Glutamatergic neuron (in vitro differentiated cells): ENCODE measurements at places on chromosomes 2 and 18. TPM values are rescaled to one million over a fixed set of nuclear protein-coding genes. Genes with fewer than 3 reads are reported as not detected.
A peak's percentile ranks its signal among the peaks of the same experiment; 100 is the strongest.

- H3K4me3 ChIP-seq = no peak overlapping the region
- no peaks in the 10 kb centered on the region for H3K36me3 ChIP-seq
- H3K27me3 ChIP-seq = no peaks in the 10 kb centered on the region
- H3K27ac ChIP-seq = no peak overlapping the region
- no peaks in the 10 kb centered on the region for H3K4me1 ChIP-seq
Observed at GRCh38 chr2:145652036-145652435, 1132.1 kb upstream of the ZEB2 start.

GRCh38 chr2:27754138-27754588 lies 17.4 kb upstream of the MRPL33 start:
- peak overlapping the region; percentile 28 for H3K4me3 ChIP-seq
- H3K36me3 ChIP-seq = no peaks in the 10 kb centered on the region
- no peak overlapping the region for H3K27ac ChIP-seq
- DNase-seq = peak; percentile 93
- H3K4me1 ChIP-seq = no peaks in the 10 kb centered on the region
- H3K27me3 ChIP-seq = peaks cover 2% of the 10 kb centered on the region

GRCh38 chr2:37376421-37377186 lies 32.2 kb downstream of the QPCT start:
- no peaks in the 10 kb centered on the region for H3K27me3 ChIP-seq
- no peak overlapping the region for H3K4me3 ChIP-seq
- H3K36me3 ChIP-seq = no peaks in the 10 kb centered on the region
- H3K27ac ChIP-seq = no peak overlapping the region
- DNase-seq = no peak

DNA sequence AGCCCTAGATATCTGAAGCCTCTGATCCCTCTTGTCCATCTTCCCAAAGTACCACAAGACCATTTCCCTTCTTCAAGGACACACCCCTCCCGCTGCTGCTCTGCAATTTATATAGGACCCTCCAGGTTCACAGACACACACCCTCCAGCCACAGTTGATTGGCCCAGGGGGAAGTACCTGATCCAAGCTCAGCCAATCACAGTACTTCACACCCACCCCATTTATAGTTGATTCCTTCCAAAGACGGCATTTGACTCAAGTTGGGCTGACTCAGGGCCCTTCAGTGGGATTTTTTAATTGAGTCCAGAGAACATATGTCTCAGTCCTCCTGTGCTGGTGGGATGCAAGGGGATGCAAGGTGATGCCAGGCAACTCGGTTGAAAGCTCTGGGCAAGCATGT lies 59.2 kb downstream of the GYPC start:
- H3K4me3 ChIP-seq = no peak overlapping the region
- H3K27ac ChIP-seq = no peak overlapping the region
- H3K36me3 ChIP-seq = no peaks in the 10 kb centered on the region

DNA sequence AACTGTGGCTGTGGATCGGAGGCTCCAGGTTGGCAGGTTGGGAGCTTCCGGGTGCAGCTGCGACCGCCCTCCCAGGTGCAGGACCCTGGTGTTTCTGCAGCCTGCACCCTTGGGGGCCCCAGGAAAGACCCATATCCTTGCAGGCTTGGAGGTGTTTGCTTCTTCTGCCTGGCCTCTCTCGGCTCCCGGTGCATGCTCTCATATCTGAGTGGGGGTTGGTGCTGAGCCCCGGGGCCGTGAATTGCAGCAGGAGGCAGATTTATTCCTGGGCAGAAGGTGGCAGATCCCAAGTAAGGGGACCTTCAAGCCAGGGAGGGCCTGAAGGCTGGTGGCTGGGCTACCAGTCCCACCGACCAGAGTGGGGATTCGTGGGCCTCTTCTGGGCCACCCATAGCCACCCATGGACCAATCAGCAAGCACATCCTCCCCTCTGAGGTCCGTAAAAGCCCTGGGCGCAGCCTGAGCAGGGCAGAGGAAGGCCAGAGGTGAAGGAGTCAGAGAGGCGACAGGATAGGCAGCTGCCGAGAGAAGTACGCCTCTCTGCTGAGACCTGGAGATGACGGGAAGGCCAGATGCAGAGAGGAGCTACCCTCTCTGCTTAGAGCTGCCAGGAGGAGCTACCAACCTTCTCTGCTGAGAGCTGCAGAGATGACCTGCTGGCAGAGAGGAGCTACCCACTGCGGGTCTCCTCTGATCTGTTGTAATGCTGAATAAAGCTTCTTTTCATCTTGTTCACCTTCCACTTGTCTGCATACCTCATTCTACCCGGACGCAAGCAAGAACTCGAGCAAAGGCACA lies 1279.0 kb upstream of the LRRTM1 start:
- H3K4me3 ChIP-seq = no peak overlapping the region
- H3K4me1 ChIP-seq = peaks cover 8% of the 10 kb centered on the region
- H3K27me3 ChIP-seq = no peaks in the 10 kb centered on the region
- H3K36me3 ChIP-seq = no peaks in the 10 kb centered on the region
- no peak overlapping the region for H3K27ac ChIP-seq

GRCh38 chr2:70702711-70703395 lies 65.1 kb downstream of the ADD2 start:
- no peak overlapping the region for H3K4me3 ChIP-seq
- H3K27ac ChIP-seq = peak overlapping the region; percentile 1
- DNase-seq = no peak
- peaks cover 39% of the 10 kb centered on the region for H3K4me1 ChIP-seq
- peaks cover 7% of the 10 kb centered on the region for H3K27me3 ChIP-seq

DNA sequence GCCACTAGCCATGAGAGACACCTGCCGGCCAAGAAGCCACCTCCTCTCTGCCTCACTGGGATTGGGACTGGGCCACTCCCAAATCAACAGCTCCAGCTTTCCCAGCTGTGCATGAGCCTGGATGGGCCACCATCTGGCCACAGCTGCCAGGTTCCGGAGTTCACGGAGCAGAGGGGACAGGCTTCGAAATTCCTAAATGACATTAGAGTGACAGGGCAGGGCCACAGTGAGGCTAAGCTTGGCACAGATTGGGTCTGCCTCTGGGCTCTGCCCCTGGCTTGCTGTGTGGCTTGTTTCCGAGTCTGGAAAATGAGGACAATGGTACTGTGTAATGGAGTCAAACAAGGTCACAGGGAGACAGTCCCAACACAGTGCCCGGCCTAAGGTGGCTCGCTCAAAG lies 6.5 kb downstream of the DIPK1C start:
- DNase-seq = no peak
- H3K27me3 ChIP-seq = peaks cover 5% of the 10 kb centered on the region
- H3K27ac ChIP-seq = no peak overlapping the region
- no peaks in the 10 kb centered on the region for H3K36me3 ChIP-seq
- H3K4me1 ChIP-seq = no peaks in the 10 kb centered on the region
- H3K4me3 ChIP-seq = no peak overlapping the region

- H3K4me1 ChIP-seq = no peaks in the 10 kb centered on the region
- DNase-seq = no peak
- H3K27me3 ChIP-seq = no peaks in the 10 kb centered on the region
- no peaks in the 10 kb centered on the region for H3K36me3 ChIP-seq
Observed at GRCh38 chr2:68345129-68345875, 19.8 kb upstream of the PLEK start.

- H3K4me1 ChIP-seq = no peaks in the 10 kb centered on the region
- no peak for DNase-seq
- H3K27me3 ChIP-seq = no peaks in the 10 kb centered on the region
- H3K36me3 ChIP-seq = no peaks in the 10 kb centered on the region
- H3K4me3 ChIP-seq = no peak overlapping the region
Observed at GRCh38 chr2:149213764-149214493, 116.5 kb upstream of the LYPD6 start.

DNA sequence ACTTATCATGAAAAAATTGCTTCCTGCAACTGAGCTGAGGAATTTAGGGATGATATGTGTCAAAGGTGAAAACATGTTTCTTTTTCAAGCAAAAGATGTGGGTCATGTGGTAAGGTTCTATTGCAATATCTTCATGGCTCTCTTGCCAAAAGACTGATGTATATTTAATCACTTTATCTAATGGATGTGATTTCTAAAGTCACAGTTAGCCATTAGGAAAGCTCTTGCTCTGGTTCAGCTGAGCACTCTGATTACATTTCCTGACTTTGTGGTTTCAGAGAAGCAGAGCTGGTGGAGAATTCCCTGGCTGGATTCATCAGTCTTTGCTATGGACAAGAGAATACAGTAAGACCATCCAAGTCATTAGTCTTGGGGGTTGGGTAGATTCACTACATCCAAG lies 24.4 kb downstream of the SCN9A start:
- H3K27ac ChIP-seq = no peak overlapping the region
- H3K4me3 ChIP-seq = no peak overlapping the region

DNA sequence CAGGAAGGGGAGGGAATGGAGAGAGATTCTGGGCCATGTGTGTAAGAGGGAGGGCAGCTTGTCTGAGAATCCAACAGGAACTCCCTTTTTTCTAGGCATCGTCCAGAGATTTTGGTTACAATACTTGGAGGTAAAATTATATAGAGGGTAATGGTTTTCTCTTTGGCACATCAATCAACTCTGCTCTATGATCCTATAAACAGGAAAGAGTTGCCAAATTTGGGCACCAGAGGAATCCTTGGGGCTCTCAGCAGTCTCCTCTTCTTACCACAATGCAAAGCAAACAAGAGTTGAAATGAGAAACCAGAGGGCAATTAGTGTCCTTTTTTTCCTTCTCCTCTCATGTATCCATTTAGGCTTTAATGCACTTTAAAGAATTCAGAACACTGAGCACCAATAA lies 243.4 kb downstream of the SLC8A1 start:
- peaks cover 3% of the 10 kb centered on the region for H3K27me3 ChIP-seq
- H3K36me3 ChIP-seq = no peaks in the 10 kb centered on the region
- peaks cover 7% of the 10 kb centered on the region for H3K4me1 ChIP-seq

DNA sequence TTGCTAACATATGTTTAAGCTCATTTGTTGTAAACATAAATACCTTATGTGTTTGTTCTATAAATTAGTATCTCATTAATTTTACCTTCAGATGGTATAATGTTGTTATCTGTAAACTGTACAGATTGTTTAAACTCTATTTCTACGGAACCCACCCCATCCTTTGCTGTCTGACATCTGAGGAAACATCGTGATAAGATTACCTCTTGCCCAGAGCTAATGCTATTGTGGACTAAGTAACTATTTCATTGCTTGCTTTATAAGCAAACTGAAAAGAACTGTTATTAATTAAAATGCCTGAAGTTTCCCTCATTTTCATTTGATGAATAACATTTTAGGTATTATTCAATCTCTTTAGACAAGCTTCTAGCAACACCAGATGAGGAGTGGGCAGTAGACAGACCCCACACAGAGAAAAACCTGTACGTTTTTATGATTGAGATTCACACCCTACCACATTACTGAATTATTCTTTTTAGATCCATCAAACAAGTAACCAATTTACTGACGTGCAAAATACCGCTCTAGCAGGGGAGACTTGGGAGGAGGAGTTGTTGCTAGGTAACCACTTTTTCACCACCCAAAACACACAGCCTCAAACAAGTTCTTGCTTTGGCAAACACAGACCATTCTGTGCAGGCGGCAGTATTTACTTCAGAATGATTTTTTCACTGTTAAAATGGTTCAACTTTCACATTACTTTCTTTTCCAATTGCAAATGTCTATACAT lies 1.9 kb upstream of the SYT4 start:
- peaks cover 5% of the 10 kb centered on the region for H3K27me3 ChIP-seq
- peak overlapping the region; percentile 18 for H3K4me3 ChIP-seq
- peak overlapping the region; percentile 33 for H3K27ac ChIP-seq
- H3K36me3 ChIP-seq = no peaks in the 10 kb centered on the region
- DNase-seq = no peak

GRCh38 chr2:198657512-198658121 lies 800.1 kb downstream of the SATB2 start:
- DNase-seq = peak; percentile 52
- H3K36me3 ChIP-seq = no peaks in the 10 kb centered on the region
- no peak overlapping the region for H3K4me3 ChIP-seq
- peaks cover 2% of the 10 kb centered on the region for H3K4me1 ChIP-seq
- H3K27me3 ChIP-seq = no peaks in the 10 kb centered on the region
- no peak overlapping the region for H3K27ac ChIP-seq

ITGA4 gene
- 5.4 TPM for total RNA-seq

ASB18 gene
- not detected for total RNA-seq

HMSD gene
- total RNA-seq = not detected
